ENCODE measurements at places on chromosomes 3 and 15. TPM values are rescaled to one million over a fixed set of nuclear protein-coding genes. Genes with fewer than 3 reads are reported as not detected.

The COL7A1 gene
- 0.98 TPM for total RNA-seq

The IL17RB gene
- total RNA-seq = 3.8 TPM

The TRH gene
- not detected for total RNA-seq

The NEDD4 gene
- total RNA-seq = 0.66 TPM

The SCN11A gene
- total RNA-seq = 0.16 TPM

The GOLGA8F gene
- total RNA-seq = not detected

- peaks cover 9% of the 10 kb centered on the region for H3K36me3 ChIP-seq
- DNase-seq = no peak
- H3K27me3 ChIP-seq = peaks cover 2% of the 10 kb centered on the region
- peak within 1 kb of the TSS; percentile 82 for H3K4me3 ChIP-seq
- H3K4me1 ChIP-seq = peaks cover 22% of the 10 kb centered on the region
Measured at GRCh38 chr3:42653560-42654330, at the start of gene ZBTB47. ZBTB47 (plus strand) TSS chr3:42653697; CDS start chr3:42658356, 4,659 bp downstream.

DNA sequence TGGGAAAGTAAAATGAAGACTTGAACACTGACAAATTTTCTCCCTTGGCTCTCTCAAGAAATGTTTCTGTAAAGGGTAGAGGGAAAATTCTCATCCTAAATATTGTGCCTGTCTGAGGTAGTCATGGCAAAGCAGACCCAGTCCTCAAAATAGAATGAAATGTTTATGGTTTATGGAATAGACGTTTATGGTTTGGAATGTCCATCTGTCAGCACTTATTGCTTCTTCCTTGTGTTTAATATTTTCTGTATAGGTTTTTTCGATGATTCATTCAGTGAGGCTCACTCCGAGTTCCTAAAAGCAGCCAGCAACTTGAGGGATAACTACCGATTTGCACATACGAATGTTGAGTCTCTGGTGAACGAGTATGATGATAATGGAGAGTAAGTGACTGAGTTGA lies 13.9 kb downstream of the ELL3 start:
- DNase-seq = no peak
- no peaks in the 10 kb centered on the region for H3K27me3 ChIP-seq
- H3K4me3 ChIP-seq = no peak overlapping the region
- H3K4me1 ChIP-seq = no peaks in the 10 kb centered on the region
- peaks cover 77% of the 10 kb centered on the region for H3K36me3 ChIP-seq

DNA sequence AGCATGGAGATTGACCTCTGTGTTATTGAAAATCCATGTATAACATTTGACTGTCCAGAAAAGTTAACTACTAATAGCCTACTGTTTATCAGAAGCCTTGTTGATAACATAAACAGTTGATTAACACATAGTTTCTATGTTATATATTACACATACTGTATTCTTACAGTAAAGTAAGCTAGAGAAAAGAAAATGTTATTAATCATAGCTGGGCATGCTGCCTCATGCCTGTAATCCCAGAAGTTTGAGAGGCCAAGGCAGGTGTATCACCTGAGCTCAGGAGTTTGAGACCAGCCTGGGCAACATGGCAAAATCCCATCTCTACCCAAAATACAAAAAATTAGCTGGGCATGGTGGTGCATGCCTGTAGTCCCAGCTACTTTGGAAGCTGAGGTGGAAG lies 163.3 kb downstream of the EPHA6 start:
- H3K27ac ChIP-seq = no peak overlapping the region
- H3K27me3 ChIP-seq = no peaks in the 10 kb centered on the region
- H3K36me3 ChIP-seq = no peaks in the 10 kb centered on the region

DNA sequence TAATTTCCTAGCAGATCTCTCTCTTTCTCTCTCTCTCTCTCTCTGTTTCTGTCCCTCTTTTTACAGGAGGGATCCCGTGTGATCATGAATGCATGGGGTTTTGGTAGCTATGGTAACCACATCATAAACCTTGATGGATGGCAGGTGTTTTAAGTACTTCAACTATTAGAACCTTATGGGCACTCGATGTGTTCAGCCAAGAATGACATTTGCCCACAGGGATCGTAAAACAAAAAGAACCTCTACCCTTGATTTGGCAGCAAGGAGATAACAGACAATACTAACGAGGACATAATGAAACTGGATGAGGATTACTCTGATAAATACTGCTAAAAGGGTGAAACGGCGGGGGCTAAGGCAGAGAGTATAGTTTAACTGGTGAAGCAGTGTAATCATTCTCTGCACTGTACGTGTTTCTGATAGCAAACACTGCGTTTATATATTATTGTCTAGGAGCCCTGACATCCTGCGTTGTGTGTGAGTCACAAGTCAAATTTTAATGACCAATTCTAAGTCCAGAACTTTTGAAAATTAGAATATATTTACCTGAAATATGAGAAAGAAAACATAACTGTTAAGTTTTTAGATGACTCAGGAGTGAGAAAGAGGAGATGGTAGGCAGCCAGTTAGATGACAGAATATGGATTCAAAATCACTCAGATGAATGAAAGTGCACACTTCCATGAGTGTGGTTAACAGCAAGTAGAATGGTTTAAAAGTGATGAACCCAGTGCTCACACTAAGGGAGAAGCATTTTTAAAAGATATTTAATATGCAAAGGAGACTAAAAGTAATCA lies 80.3 kb downstream of the OTOL1 start:
- H3K27me3 ChIP-seq = no peaks in the 10 kb centered on the region
- H3K27ac ChIP-seq = no peak overlapping the region
- H3K4me1 ChIP-seq = no peaks in the 10 kb centered on the region
- H3K4me3 ChIP-seq = no peak overlapping the region
- DNase-seq = no peak

- no peaks in the 10 kb centered on the region for H3K36me3 ChIP-seq
- H3K4me1 ChIP-seq = peaks cover 86% of the 10 kb centered on the region
- DNase-seq = peak; percentile 44
- H3K4me3 ChIP-seq = peak overlapping the region; percentile 69
Measured at GRCh38 chr3:194100856-194101390, 35.0 kb upstream of the HES1 start.

GRCh38 chr15:75857886-75858285 lies 14.6 kb downstream of the UBE2Q2 start:
- peaks cover 45% of the 10 kb centered on the region for H3K36me3 ChIP-seq
- no peak for DNase-seq
- H3K27ac ChIP-seq = no peak overlapping the region
- H3K27me3 ChIP-seq = no peaks in the 10 kb centered on the region
- no peak overlapping the region for H3K4me3 ChIP-seq

DNA sequence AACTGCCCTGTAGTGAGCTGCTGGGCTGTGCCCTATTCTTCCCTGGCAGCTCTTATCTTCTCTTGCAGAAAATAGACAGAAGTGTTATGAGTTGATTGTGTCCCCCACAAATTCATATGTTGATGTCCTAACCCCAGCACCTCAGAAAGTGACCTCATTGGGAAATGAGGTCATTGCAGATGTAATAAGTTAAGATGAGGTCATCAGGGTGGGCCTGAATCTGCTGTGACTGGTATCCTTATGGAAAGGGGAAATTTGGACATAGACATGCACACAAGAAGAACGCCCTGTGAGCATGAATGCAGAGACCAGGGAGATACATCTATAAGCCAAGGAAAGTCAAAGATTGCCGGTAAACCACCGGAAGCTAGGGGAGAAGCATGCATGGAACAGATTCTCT lies 49.0 kb downstream of the SPSB4 start:
- H3K4me1 ChIP-seq = no peaks in the 10 kb centered on the region
- DNase-seq = no peak
- H3K27me3 ChIP-seq = peaks cover 6% of the 10 kb centered on the region
- H3K27ac ChIP-seq = no peak overlapping the region
- no peak overlapping the region for H3K4me3 ChIP-seq
- H3K36me3 ChIP-seq = no peaks in the 10 kb centered on the region

- H3K4me1 ChIP-seq = no peaks in the 10 kb centered on the region
- H3K36me3 ChIP-seq = no peaks in the 10 kb centered on the region
- no peak for DNase-seq
- peaks cover 3% of the 10 kb centered on the region for H3K27me3 ChIP-seq
Measured at GRCh38 chr3:156416846-156417558, 137.9 kb downstream of the SSR3 start.

DNA sequence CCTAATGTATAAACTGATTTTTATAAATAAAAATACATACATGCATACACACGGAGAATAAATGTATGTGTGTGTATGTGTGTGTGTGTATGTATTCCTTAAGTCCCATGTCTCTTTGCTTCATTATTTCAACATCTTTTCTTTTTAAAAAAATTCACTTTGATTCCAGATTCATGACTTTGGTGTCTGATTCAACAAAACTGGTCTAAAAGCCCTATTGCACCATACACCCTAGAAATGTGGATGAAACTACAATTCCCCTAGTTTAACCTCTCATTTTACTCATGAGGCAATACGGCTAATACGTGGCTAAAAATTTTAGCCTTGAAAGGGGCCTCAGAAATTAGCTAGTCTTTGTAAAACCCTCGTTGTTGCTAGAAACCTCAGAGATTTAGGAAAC lies 228.1 kb downstream of the ADAMTS9 start:
- no peak overlapping the region for H3K4me3 ChIP-seq
- H3K27me3 ChIP-seq = peaks cover 6% of the 10 kb centered on the region
- DNase-seq = no peak
- H3K27ac ChIP-seq = no peak overlapping the region
- H3K36me3 ChIP-seq = no peaks in the 10 kb centered on the region

DNA sequence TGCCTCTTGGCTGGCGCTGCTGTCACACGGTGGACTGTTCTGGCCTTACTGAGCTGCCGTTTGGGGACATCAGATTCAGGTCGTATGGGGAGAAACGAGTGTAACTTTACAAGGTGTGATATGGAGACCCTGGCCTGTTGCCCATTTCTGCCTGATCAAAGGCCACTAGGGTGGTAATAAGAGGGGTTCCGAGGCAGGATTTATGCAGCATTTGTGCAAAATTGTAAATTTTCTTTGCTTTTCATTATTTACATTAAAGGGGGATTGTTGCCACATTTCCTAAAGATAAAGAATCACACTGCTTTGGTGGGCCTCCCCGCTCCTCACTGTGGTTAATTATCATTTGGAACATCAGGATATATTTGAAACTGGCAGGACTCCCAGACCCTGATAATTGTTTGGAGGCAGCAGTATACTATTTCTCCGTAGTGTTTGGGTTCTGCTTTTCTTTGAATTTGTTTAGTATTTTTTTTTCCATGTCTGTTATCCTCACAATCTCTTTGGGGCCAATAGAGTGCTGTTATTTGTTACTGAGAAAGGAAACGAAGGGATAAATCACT lies 891 bp downstream of the NXPE3 start:
- peaks cover 29% of the 10 kb centered on the region for H3K36me3 ChIP-seq
- H3K27me3 ChIP-seq = no peaks in the 10 kb centered on the region
- DNase-seq = no peak
- peak overlapping the region; percentile 87 for H3K4me3 ChIP-seq
- peaks cover 31% of the 10 kb centered on the region for H3K4me1 ChIP-seq
- peak overlapping the region; percentile 94 for H3K27ac ChIP-seq

DNA sequence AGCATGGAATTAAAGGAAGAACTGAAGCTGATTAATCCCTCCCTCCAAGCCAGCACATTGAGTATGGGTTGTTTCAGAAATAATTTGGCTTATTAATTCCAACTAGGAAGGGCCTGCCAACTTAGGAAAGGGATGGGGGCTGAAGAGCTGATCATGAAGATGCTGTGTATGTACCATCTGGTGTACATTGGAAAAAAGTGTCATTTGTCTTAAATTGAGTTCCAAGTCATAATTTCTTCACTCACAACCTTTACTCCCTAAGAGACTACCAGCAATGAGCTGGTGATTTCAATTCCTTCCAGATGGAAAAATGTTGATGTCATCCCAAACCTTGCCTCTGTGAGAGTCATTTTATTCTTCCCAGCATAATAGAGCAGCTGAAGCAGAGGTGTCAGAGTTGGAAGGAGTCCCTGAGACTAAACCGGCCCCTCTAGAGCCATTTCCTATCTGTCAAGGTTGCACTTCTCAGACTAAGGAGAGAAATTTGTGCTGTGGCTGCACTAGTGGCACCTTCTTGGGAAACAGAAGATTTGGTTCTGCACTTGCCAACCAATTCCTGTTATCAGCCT lies 79.4 kb downstream of the GTPBP8 start:
- H3K4me1 ChIP-seq = no peaks in the 10 kb centered on the region
- peaks cover 30% of the 10 kb centered on the region for H3K36me3 ChIP-seq
- no peak overlapping the region for H3K27ac ChIP-seq
